WERI-Rb-1 (cell line): ENCODE measurements at places on chromosomes 4 and X.
A peak's percentile ranks its signal among the peaks of the same experiment; 100 is the strongest.

- DNase-seq: no peak
Observed at GRCh38 chr4:72216539-72217277, 184.9 kb downstream of the NPFFR2 start.

- no peak for DNase-seq
Observed at GRCh38 chr4:170414961-170415360, 325.2 kb upstream of the AADAT start.

- DNase-seq: no peak
Observed at GRCh38 chr4:95627024-95627605, 78.3 kb upstream of the UNC5C start.

GRCh38 chrX:122046815-122047214 is 999.4 kb downstream of the GLUD2 start:
- DNase-seq: no peak

DNA sequence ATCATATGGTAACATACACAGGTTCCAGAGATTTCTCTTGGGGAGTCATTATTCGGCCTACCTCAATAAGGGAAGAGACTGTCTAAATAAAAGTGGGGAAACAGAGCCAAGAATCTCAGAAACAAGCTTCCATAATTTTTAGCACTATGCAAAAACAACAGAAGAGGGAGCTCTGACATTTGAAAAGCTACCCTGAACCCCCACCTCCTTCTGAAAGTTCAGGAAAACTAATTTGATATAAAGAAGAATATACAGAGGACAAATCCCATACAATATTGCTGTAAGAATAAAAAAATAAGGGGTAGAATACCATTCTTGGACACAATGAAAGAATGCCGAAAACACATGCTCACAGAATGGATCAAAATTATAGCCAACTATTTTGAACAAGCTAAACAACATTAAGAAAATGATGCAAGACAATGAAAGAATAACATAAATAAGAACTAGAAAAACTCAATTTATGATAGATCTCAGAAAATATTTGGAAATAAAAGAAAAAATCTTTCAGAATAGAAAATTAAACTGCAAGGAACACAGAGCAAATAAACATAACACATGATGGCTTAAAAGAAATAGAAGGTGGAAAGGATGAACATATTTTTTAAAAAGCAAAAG is 14.4 kb upstream of the ZNF41 start:
- DNase-seq: no peak

DNA sequence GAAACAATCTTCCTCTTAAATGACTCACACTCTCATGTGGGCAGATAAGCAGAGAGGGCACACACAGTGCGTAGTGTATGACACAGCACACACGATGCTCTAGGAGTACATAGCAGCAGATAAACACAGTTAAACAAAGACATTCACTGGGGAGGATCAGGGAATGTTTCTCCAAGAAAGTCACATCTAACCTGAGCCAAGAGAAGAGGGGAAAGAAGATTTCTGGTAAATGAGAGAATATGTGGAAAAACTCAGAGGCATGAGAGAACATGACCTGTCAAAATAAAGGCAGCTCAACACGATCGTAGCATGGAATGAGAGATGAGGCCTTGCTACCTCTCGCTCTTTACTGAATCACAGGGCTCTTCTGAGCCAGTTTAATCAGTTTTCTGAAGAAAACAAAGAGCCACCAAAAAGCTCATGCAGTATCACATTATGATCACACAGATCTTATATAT is 251.0 kb downstream of the ANK2 start:
- no peak for DNase-seq

- peak; percentile 85 for DNase-seq
Observed at GRCh38 chr4:163484906-163485305, 9.6 kb upstream of the TMA16 start.

- no peak for DNase-seq
Observed at GRCh38 chr4:174494146-174494545, 28.1 kb downstream of the HPGD start.

DNA sequence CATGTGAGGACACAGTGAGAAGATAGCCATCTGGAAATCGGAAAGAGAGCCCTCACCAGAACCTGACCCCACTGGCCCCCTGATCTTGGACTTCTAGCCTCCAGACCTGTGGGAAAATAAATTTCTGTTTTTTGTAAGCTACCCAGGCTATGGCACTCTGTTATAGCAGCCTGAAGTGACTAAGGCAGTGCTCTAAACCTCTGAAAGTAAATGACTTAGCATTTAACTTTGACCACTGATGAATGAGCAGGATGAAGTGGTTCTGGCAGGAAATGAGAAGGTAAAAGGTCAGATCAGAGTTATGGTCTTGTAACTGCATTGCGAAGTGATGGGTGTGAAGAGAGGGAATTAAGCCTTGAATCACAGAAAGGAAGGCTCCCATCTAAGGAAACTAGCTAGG is 17.0 kb downstream of the GPAT3 start:
- DNase-seq: no peak

- no peak for DNase-seq
Observed at GRCh38 chr4:18292411-18292810, 270.9 kb upstream of the LCORL start.

GRCh38 chrX:153478746-153479145 is 8.4 kb upstream of the HAUS7 start:
- DNase-seq: no peak

DNA sequence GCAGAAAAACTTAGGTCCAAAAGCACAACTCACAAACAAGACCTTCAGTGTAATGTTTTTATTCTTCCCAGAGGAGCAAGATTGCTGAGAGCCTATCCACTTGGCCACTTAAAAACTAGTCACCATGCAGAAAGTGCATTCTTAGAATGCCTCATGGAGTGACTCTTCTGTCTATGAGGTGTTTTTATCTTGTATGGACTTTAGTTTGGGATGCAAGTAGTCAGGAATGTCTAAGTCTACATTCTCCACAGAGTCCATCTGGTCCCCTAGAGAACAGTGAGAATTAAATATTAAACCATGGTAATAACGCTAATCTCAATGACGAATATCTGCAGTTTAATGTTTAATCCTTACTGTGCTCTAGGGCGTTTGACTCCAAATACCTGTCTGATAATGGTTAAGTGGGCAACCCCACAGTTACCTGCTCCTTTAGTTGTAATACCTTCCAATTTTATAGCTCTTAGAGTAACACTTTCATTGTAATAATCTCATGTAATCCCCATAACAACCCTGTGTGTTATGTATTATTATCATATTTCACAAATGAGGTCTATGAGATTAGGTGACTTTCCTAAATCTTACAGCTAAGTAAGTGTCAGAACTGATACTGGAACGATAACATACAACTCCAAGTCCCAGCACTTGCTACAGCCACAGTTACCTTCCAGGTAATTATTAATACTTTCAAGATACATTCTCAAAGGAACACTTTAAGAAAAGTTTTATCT is 235.6 kb upstream of the JADE1 start:
- DNase-seq: no peak

DNA sequence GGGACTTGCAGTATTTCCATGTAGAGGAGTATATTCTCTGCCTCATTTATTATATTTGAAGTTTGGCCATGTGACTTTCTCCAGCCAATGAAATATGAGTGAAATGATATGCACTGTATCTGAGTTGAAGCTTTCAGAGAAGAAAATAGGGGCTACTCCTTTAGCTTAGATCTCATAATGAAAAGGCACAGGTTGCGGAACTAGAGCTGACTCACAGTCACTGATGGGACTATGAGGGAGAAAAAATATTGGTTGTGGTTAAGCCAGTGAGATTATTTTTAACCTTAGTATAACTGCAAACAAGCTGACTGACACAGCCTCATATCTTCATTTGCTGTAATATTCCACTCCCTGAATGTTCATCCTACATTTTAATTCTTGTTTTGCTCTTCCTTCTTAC is 1104.3 kb downstream of the RPA4 start:
- DNase-seq: no peak

GRCh38 chrX:35919536-35920309 is at the start of gene CFAP47:
Gene CFAP47 (plus strand): TSS chrX:35919734. CDS start chrX:35919800, 66 bp downstream.
- peak; percentile 56 for DNase-seq

DNA sequence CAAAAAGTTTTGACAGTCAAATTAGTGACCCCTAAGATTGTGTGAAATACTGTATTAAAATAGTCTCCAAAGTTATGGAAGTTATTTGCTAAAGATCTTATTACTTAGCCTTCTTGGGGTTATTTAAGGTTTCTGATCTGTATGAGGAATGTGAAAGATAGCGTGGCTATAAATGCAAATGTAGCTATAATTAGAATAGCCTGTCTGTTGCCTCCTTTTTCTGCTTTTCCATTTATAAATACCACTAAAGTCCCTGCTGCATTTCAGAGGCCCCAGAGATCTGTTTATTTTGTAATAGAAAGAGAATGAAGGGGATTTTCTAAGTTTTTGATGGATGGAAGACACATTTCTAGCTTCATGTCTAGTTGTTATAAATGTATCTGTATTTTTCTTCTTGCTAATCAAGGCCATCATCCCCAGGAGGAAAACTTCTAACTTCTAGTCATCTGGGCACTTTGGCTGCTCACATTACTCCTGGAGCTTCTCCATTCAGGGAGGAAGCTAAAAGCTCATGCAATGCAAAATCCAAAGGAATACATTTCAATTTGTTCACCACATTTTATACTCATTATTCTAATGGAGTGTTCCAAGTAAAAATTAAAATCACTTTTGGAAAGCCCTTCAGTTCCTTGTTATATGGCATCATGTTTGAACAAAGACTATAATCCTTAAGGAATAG is 73.9 kb downstream of the INTS12 start:
- DNase-seq: no peak
